ENCODE measurements at places on chromosomes 7 and 10.

- no peak for DNase-seq
Measured at GRCh38 chr10:76149602-76150138, 718.2 kb downstream of the LRMDA start.

GRCh38 chr10:59633063-59633462 is 76.6 kb downstream of the SLC16A9 start:
- DNase-seq = no peak

GRCh38 chr7:92359801-92360200 is 87.5 kb upstream of the GATAD1 start:
- DNase-seq = no peak

DNA sequence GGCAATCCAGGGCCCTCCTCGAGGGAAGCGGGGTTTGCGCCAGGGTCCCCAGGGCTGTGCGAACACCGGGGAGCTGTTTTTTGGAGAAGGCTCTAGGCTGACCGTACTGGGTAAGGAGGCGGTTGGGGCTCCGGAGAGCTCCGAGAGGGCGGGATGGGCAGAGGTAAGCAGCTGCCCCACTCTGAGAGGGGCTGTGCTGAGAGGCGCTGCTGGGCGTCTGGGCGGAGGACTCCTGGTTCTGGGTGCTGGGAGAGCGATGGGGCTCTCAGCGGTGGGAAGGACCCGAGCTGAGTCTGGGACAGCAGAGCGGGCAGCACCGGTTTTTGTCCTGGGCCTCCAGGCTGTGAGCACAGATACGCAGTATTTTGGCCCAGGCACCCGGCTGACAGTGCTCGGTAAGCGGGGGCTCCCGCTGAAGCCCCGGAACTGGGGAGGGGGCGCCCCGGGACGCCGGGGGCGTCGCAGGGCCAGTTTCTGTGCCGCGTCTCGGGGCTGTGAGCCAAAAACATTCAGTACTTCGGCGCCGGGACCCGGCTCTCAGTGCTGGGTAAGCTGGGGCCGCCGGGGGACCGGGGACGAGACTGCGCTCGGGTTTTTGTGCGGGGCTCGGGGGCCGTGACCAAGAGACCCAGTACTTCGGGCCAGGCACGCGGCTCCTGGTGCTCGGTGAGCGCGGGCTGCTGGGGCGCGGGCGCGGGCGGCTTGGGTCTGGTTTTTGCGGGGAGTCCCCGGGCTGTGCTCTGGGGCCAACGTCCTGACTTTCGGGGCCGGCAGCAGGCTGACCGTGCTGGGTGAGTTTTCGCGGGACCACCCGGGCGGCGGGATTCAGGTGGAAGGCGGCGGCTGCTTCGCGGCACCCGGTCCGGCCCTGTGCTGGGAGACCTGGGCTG is 26.0 kb downstream of the PRSS2 start:
- no peak for DNase-seq

- no peak for DNase-seq
Measured at GRCh38 chr7:48170506-48170905, 752 bp upstream of the ABCA13 start.

GRCh38 chr7:92671505-92672169 is 81.4 kb upstream of the FAM133B start:
- no peak for DNase-seq

DNA sequence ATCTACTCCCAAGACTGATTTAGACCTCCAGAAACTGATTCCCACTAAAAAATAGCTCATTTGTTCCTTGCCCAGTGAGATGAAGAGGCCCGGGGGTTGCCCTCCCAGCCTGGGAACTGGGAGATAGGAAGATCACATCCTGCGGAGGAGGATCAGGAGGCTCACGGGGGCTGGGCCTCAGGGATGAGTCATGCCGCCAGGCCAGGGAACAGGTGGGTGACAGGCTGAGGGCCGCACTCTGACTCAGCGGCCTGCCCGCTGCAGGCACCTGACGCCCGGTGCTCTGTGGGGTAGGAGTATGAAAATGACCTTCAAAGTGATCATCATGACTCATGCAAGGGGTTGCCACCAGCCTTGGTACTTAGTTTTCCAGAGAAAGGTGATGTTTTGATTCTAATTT is 104.5 kb upstream of the ZPBP start:
- DNase-seq = peak; percentile 32

Data from stimulated activated CD8-positive, alpha-beta memory T cell treated with anti-CD3 and anti-CD28 coated beads, Interleukin-12 subunit alpha, Interleukin-12 subunit beta, amount 100 ng/mL, for 1 hour (primary cell).